ENCODE measurements at places on chromosomes 5 and 9. TPM values are rescaled to one million over a fixed set of nuclear protein-coding genes. Genes with fewer than 3 reads are reported as not detected.
A peak's percentile ranks its signal among the peaks of the same experiment; 100 is the strongest.

GRCh38 chr5:139577689-139578290 is 16.7 kb downstream of the UBE2D2 start:
- H3K4me1 ChIP-seq: no peaks in the 10 kb centered on the region
- no peak overlapping the region for H3K27ac ChIP-seq
- H3K4me3 ChIP-seq: no peak overlapping the region

GRCh38 chr5:33306758-33307157 is 134.0 kb upstream of the TARS1 start:
- peaks cover 26% of the 10 kb centered on the region for H3K4me1 ChIP-seq
- no peak for DNase-seq
- no peak overlapping the region for H3K27ac ChIP-seq
- no peaks in the 10 kb centered on the region for H3K27me3 ChIP-seq
- no peak overlapping the region for H3K4me3 ChIP-seq

DNA sequence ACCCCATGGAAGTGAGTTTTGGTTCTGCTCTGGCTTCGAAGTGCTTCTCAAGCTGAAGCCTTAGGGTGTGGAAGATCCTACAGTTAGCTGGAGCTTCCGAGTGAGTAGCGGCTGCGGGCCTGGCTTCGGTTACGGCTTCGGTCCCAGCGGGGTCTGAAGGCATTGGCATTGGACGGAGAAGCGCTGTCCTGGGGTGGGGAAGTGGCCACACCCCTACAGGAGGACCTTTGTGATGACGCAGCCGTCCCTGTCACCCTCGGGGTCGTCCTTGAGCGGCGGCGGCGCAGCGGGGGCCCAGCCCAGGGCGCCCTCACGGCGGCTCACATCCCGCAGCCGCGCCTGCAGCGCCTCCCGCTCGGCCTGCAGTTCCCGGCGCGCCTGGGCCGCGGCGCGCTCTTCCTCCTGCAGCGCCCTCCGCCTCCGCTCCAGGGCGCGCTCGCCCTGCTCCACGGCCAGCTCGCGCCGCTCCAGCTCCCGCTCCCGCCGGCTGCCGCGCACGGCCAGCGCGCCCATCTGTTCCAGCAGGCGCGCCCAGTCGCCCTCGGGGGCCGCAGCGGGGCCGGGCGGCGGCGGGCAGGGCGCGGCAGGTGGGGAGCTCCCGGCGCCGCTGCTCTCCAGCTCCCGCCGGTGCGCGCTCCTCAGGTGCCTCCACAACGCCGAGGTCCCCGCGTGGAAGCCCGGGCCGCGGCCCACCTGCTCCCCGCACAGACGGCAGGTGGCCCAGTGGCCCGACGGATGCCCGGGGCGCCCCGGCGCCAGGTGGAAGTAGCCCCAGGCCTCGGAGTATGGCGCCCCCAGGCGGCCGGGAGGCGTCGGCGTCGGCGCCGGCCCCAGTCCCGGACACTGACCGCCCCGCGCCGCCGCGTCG is 9.9 kb downstream of the ZBED3 start:
- DNase-seq: peak; percentile 84
- H3K27ac ChIP-seq: peak overlapping the region; percentile 51
- H3K27me3 ChIP-seq: no peaks in the 10 kb centered on the region
- H3K4me1 ChIP-seq: peaks cover 7% of the 10 kb centered on the region
- H3K4me3 ChIP-seq: peak overlapping the region; percentile 15
- no peaks in the 10 kb centered on the region for H3K36me3 ChIP-seq

DNA sequence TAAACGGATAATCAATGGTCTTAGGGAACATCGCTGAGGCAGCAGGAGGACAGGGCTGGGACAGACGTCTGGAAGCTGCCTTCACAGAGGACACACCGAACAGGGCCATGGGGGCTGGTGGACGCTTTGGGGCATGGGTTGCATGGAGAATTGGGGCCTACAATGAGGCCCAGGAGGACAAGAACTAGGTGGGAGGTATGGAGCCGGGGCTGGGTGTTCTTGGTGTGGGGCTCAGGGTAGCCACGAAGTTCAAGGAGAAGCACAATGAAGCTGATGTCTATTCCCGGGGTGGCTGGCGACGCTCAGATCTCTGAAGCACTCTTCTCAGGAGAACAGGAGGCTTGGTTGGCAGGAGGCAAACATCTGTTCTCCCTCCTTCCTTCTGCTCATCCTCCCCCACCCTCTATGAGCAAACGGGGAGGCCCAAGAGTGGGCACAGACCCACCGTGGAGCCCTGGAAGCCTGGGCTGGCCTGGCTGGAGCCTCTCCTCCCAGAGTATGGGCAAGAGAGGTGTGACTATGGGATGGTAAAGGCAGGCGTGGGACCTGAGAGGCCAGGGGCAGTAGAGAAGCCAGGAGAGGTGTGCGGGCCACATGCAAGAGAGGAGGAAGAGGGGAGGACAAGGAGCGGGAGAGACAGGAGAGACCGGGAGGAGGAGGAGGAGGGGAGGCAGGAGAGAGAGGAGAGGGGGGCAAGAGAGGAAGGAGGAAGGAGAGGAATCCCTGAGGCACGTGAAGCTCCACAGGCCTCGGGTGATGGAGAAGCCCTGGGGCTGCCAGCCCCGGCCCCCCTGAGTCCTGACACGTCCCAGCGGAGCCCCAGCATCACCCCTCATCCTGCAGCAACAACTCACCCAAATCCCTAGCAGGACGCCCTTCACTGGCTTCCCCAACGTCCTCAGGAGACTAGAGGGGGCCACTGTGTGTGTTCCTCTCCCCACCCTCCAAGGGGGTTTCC is 159.1 kb downstream of the OLFM1 start:
- no peaks in the 10 kb centered on the region for H3K4me1 ChIP-seq
- no peaks in the 10 kb centered on the region for H3K36me3 ChIP-seq
- H3K4me3 ChIP-seq: no peak overlapping the region
- no peak for DNase-seq

The CA9 gene
- total RNA-seq: 0.27 TPM

The BTNL3 gene
- total RNA-seq: 31.3 TPM

The CDHR2 gene
- 24.8 TPM for total RNA-seq

The TLR4 gene
- total RNA-seq: 1.7 TPM
